ENCODE measurements at places on chromosomes 6 and 20.

DNA sequence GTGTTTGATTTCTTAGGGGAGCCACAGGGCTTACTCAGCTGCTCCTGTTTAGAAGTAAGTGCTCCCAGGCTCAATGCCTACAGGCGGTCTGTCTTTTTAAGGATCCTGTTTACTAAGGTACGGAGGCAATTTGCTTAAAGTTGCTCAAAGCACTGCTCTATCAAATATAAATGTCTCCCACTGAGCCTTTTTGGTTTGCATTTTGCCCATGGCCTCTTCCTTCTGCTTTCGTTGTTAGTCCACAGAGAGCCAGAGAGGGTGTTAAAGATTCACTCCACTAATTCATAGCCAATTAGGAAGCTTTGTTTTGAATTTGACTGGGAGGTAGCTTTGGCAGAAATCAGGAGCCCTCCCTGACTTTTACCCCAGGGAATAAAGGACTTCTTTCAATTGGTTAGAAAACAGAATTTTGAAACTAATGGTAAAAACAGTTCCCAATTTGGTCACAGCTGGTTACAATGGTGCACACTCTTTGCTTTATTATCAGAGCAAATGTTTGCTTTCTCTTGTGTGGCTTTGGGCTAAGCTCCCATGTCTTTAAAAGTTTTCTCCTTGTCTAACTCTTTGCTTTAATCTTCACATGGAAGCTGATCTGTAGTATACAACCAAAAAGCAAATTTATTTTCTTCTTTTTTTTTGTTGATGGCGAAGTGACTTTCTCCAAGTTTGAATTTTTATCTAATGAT, 126.2 kb downstream of the IMPG1 start:
- no peak for DNase-seq

DNA sequence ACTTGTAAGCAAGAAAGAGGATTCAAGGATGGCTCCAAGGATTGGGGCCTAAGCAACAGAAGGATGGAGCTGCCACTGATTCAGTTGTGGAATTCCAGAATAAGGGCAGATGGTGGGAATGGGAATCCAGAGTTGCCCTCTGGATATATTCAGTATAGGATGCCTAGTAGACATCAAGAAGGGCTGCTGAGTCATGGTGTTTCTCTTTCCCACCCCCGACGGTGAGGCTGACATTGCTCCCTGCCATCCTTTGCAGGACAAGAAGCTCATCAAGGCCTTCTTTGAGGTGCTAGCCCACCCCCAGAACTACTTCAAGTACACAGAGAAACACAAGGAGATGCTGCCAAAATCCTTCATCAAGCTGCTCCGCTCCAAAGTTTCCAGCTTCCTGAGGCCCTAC, 11.2 kb upstream of the ZNF76 start:
- no peak for DNase-seq

DNA sequence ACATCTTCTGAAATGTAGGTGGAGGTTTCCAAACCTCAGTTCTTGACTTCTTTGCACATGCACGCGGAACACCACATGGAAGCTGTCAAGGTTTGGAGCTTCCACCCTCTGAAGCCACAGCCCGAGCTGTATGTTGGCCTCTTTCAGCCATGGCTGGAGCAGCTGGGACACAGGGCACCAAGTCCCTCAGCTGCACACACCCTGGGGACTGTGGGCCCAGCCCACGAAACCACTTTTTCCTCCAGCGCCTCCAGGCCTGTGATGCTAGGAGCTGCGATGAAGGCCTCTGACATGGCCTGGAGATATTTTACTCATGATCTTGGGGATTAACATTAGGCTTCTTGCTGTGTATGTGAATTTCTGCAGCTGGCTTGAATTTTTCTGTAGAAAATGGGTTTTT, 68.7 kb downstream of the RNF217 start:
- DNase-seq: no peak

GRCh38 chr6:166906376-166907044, 49.8 kb downstream of the RNASET2 start:
- no peak for DNase-seq

DNA sequence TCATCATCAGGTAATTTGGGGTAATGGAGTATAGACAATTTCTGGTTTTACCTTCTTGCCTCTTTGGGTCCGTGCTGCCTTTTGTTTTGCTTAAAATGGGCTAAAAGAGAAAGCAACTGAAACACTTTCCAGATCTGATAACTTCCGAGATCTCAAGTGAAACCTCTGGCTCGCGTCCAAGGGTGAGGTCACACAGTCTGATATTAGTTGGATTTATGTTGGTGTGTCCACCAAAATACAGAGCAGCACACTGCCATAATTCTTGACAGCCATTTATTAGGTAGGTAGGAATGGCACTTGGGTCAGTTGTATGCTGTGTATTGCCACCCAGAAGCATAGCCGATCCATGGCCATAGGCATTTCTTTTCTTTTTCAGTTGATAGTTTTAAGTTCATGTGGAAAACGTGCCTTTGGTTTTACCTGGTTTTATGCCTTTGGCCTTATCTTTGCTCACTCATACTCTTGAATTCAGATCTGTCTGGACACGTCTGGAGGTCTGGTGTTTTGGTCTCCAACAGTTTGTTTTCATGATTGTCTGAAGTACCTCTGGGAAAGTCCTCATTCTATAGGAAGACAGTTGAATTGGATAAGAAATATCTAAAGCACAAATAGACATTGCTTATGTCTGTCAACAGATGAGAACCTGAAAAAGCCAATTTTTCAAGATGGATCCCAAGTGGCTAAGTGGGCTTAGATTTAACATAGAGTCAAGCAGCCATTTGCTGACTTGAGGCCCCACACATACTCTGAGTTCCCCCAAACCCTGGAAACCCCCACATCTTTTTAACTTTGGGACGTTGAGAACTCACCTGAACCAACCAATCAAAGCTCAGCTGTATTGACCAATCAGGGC, 320.8 kb downstream of the SOX4 start:
- DNase-seq: peak; percentile 1

- DNase-seq: no peak
Measured at GRCh38 chr6:122996794-122997505, 915 bp downstream of the CLVS2 start.

- no peak for DNase-seq
Measured at GRCh38 chr20:23341073-23341472, 9.5 kb upstream of the NXT1 start.

- DNase-seq: no peak
Measured at GRCh38 chr6:155646443-155646842, 190.8 kb upstream of the NOX3 start.

DNA sequence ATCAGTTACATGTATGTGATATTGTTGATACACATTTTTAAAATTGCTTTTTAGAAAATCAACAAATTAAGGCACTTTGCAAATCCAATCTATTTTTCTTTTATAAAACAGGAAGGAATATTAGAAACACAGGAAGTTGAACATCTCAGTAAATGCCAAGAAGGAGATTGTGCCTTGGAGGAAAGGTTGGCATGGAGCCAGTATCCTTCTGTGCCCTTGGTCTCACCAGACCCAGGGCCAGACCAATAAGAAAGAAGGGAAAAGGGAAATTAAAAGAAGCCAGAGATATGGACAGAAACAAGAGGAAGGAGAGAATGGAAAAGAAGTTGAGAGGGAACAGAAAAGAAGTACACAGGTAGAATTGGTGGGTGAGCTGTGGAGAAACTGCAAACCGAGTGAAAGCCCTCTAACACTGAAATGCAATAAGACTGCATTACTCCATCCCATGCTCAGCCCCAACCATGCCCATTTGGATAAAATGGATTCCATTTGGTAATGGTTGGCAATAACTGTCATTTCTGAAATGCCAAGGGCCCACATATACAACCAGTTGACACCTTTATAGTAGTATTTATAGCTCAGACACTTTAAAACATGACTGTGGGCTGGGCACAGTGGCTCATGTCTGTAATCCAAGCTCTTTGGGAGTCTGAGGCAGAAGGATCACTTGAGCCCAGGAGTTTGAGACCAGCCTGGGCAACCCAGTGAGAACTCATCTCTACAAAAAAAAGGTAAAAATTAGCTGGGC, 133.8 kb downstream of the GMPR start:
- DNase-seq: no peak

GRCh38 chr6:168515376-168515775, 74.4 kb downstream of the SMOC2 start:
- no peak for DNase-seq

DNA sequence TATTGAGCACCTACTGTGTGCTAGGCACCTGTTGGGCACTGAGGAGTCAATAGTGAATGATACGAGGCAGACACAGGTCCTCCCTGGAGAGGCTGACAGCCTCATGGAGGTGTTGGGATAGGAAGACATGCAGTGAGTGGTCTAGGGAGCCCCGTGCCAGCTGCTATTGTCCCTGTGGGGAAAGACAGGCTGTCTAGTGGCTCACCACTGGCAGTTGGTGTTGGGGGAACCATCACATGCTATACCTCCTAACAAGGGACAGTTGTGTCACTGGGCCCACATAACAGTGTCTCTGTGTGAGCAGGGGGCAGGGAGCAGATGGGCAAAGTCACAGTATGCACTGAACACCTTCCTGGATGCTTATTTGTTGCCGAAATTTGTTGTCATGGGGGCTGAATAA, 45.9 kb upstream of the CTNNBL1 start:
- DNase-seq: no peak

DNA sequence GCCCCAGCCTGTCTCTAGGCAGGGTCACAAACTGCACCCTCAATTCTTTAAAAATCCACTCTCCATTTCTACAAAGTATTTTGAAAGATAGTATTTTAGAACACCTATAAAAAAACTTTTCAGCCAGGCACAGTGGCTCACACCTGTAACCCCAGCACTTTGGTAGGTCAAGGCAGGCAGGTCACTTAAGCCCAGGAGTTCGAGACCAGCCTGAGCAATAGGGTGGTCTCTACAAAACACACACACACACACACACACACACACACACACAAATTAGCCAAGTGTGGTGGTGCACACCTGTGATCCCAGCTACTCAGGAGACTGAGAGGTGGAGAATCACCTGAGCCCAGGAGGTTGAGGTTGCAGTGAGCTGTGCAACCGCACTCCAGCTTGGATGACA, 30.2 kb downstream of the SLC23A2 start:
- no peak for DNase-seq

GRCh38 chr6:28224131-28225055, 682 bp upstream of the ZSCAN9 start:
- DNase-seq: no peak
